Activated T-helper 1 cell treated with anti-CD3 and anti-CD28 coated beads, Interleukin-12 subunit alpha, Interleukin-12 subunit beta, Interleukin-2, Interleukin-4 antibody, amounts not matched to agents 30 ng/mL and 10 ng/mL and 1 ng/mL, durations not matched to agents 14 hours and 24 hours and 36 hours (primary cell): ENCODE measurements at places on chromosomes 5 and 9. TPM values are rescaled to one million over a fixed set of nuclear protein-coding genes. Genes with fewer than 3 reads are reported as not detected.

GRCh38 chr5:62306896-62307689 lies 1.1 kb downstream of the KIF2A start:
- peaks cover 48% of the 10 kb centered on the region for H3K36me3 ChIP-seq
- H3K27me3 ChIP-seq, result no peaks in the 10 kb centered on the region
- peak overlapping the region; percentile 99 for H3K27ac ChIP-seq
- H3K4me3 ChIP-seq, result peak overlapping the region; percentile 99

GRCh38 chr9:1269533-1270315 lies 219.6 kb downstream of the DMRT2 start:
- H3K4me1 ChIP-seq, result no peaks in the 10 kb centered on the region
- no peak for DNase-seq
- H3K27me3 ChIP-seq, result no peaks in the 10 kb centered on the region
- no peak overlapping the region for H3K4me3 ChIP-seq
- no peaks in the 10 kb centered on the region for H3K36me3 ChIP-seq

Gene CTXN3
- total RNA-seq, result not detected in 2 replicates

Gene CDC37L1
- total RNA-seq, result 11.1 and 11.3 TPM in 2 replicates

Gene HCN1
- total RNA-seq, result not detected in 2 replicates

Gene TRIP13
- total RNA-seq, result 37.2 and 38.4 TPM in 2 replicates

GRCh38 chr9:127162046-127162863 lies 39.8 kb upstream of the ANGPTL2 start:
- H3K4me1 ChIP-seq, result peaks cover 41% of the 10 kb centered on the region
- H3K27ac ChIP-seq, result peak overlapping the region; percentile 35
- peaks cover 6% of the 10 kb centered on the region for H3K27me3 ChIP-seq
- peak; percentile 2 for DNase-seq
- no peak overlapping the region for H3K4me3 ChIP-seq

Gene CCT5
- 511 and 512 TPM in 2 replicates for total RNA-seq

Gene OCLN
- total RNA-seq, result 0.10 and 0.12 TPM in 2 replicates

GRCh38 chr5:124111886-124112285 lies 599.9 kb downstream of the CSNK1G3 start:
- no peak overlapping the region for H3K4me3 ChIP-seq
- no peaks in the 10 kb centered on the region for H3K4me1 ChIP-seq
- DNase-seq, result no peak
- H3K27ac ChIP-seq, result no peak overlapping the region

DNA sequence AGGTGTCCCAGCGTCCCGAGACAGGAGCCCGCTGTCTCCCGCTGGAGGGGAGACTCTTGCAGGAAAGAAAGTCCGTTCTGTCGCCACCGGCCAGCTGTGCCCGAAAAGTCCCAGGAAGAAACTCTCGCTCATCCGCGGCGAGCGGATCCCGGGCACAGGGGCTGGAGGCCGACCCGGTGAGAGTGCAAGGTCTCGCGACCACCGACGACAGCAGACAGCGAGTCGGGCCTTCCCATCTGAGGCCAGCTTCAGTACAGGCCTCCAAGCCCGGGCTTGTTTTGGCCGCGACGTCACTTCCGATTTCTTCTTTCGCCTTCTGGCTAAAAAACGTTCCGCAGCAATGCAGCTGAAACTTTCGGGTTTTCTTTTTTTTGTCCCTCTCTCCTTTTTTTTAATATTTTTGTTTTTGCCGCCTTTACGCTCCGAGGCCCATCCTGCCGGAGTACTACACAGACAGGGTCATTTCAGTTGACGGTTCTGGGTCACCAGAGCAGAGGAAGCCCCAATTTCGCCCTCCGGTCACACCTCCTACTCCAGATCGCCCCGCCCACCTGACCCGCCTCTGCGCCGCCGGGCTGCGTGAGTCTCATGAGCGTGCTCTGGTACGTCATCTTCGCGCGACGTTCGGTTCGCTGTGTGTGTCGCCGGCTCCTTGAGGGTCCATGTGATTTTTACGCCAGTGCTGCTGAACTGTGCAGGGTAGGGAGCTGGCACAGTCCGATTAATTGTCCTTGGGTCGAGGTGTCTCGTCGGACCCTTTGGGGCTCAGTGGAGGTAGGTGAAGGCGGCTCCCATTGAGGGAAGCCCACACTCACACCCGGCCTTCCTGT lies at the start of the genes ANKRA2 and UTP15:
Gene ANKRA2, minus strand, starts transcription at position 501 of the 830 bp plus-strand sequence. CDS start 2,758 bp downstream, outside the sequence.
Gene UTP15, plus strand, starts transcription at position 605 of the 830 bp plus-strand sequence. CDS start 1,602 bp downstream, outside the sequence.
- H3K27me3 ChIP-seq, result no peaks in the 10 kb centered on the region
- H3K36me3 ChIP-seq, result peaks cover 25% of the 10 kb centered on the region
- H3K4me3 ChIP-seq, result peak within 1 kb of the TSS; percentile 95
- H3K27ac ChIP-seq, result peak within 1 kb of the TSS; percentile 99
- H3K4me1 ChIP-seq, result peaks cover 32% of the 10 kb centered on the region
- DNase-seq, result peak; percentile 98

- H3K27ac ChIP-seq, result no peak overlapping the region
- no peaks in the 10 kb centered on the region for H3K36me3 ChIP-seq
- no peak overlapping the region for H3K4me3 ChIP-seq
Measured at GRCh38 chr5:75192804-75193203, 43.9 kb downstream of the ANKRD31 start.

GRCh38 chr9:123655681-123656423 lies 274.1 kb downstream of the DENND1A start:
- peaks cover 6% of the 10 kb centered on the region for H3K36me3 ChIP-seq
- H3K4me1 ChIP-seq, result no peaks in the 10 kb centered on the region
- no peak for DNase-seq
- H3K27me3 ChIP-seq, result peaks cover 7% of the 10 kb centered on the region

DNA sequence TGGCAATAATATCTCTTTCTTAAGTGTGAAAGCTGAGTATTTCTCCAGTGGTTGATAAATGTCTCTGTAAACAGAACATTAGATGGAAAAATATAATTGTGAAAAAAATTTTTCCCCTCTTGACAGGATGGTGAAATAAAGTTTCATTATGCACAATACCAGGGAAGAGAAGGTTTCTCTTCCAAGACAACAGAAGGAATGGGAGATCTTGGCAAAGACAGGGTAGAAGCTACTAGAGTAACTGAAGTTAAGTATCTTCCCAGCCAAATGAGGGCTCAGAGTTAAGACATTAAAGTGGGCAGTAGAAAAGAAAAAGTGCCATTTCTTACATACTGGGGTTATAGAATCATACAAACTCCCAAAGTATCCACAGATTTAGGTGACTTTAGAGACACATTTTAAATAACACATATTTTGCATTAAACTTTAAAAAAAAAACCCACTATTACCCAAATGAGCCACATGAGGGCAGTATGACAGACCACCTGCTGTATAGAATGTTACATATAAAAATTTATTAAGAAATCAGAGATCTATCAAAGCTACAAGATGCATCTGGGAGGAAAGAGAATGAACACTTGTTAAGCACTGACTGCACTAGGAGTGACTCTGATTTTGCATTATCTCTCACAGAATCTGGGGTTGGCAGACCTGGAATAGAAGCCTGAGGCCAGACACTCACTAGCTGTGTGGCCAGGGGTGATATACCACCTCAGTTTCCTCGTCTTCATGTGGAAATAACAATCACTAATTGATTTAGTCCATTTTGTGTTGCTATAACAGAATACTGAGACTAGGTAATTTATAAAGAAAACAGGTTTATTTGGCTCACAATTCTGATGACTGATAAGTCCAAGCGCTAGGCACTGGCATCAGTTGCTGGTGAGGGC lies 98.5 kb downstream of the ARSB start:
- H3K4me3 ChIP-seq, result no peak overlapping the region
- DNase-seq, result no peak
- H3K27me3 ChIP-seq, result peaks cover 4% of the 10 kb centered on the region
- H3K27ac ChIP-seq, result no peak overlapping the region

DNA sequence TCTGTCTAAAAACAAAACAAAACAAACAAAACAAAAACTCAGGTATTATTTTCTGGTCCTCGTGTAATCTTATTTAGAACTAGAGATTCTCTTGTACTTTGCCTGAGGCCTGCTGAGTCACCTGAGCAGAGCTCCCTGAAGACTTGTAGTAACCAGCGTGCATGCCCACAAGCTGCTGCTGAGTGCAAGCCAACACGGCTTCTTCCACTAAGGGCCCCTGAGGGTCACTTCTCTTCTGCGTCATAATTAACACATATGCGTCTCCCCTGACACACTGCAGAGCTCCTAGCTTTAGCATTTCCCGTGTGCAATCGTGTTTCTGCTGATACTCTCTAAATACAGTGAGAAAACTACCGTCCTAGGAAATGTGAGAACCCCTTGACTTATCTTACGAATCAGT lies 10.9 kb upstream of the NDFIP1 start:
- peaks cover 54% of the 10 kb centered on the region for H3K4me1 ChIP-seq
- DNase-seq, result no peak
- H3K4me3 ChIP-seq, result no peak overlapping the region

Gene SCGB3A2
- not detected in 2 replicates for total RNA-seq

- peaks cover 10% of the 10 kb centered on the region for H3K36me3 ChIP-seq
- peak overlapping the region; percentile 99 for H3K27ac ChIP-seq
- peak; percentile 58 for DNase-seq
- peak overlapping the region; percentile 99 for H3K4me3 ChIP-seq
- peaks cover 47% of the 10 kb centered on the region for H3K4me1 ChIP-seq
Measured at GRCh38 chr5:172187118-172188032, 649 bp downstream of the STK10 start.

Gene GABRA6
- not detected in 2 replicates for total RNA-seq

Gene AQP3
- total RNA-seq, result 3.4 and 6.1 TPM in 2 replicates

GRCh38 chr5:79349881-79350280 lies 114.0 kb downstream of the JMY start:
- no peak overlapping the region for H3K4me3 ChIP-seq
- no peaks in the 10 kb centered on the region for H3K4me1 ChIP-seq
- no peaks in the 10 kb centered on the region for H3K36me3 ChIP-seq
- DNase-seq, result no peak

DNA sequence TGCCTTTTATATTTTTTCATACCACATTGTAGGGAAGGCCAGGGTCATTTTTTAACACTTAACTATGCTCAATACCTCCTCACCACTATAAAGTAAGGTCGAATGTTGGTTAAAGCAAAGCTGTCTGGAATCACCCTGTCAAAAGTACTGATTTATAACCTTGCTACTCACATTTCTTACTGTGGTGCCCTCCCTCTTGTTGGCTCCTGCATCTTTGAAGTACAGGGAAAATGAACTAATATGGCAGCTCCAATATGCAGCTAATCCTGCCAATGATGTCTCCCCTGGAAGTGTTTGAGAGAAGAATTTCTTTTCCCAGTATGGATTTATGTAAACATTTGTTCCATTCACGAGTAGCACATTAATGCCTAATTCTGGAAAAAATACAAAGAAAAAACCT lies 108.4 kb upstream of the RPS23 start:
- no peaks in the 10 kb centered on the region for H3K27me3 ChIP-seq
- no peak for DNase-seq
- H3K4me3 ChIP-seq, result no peak overlapping the region
- peaks cover 17% of the 10 kb centered on the region for H3K36me3 ChIP-seq
